ENCODE measurements at places on chromosomes 13 and 19.

DNA sequence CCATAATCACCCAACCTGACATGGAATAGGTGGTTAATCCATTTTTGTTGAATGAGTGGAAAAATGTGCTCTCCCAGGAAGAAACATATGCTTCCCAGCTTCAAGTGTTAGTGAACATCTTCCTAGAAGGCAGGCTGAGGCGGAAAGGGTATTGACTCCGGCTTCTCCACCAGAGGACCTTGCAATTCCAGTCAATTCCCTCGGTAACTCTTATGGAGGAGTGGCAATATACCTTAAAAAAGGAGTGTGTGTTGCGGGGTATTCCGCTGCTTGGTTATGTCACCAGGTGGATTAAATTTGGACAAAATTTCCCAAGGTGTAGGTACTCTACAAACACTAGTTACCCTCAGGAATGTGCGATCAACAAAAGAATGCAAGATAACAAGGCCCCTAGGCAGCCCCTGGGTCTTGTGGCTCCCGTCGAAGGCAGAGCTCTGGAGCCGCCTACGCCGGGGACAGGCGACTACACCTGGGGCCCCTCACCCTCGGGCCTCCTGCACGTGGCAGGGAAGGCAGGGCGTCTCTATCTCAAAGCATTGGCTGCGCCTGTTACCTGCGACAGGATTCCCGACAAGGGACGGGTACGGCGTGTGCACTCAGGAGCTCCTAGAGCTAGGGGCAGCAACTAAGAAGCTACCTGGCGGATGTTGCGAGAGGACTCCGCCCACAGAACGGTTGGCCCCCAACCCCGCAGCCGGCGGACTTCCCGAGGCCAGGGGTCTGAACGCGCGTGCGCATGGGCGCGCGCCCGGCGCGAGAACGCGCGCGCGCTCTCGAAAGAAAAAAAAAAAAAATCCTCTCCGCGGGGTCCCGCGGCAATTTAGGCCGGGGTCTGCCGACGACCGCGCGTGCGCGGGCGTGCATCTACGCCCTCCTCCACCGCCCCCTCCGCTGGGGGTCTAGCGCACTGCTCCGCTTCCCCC, at the start of gene WDR87:
WDR87 (minus strand) TSS at position 649 of the 923 bp plus-strand sequence. CDS start 8,355 bp downstream, outside the sequence.
- peak; percentile 62 for DNase-seq

DNA sequence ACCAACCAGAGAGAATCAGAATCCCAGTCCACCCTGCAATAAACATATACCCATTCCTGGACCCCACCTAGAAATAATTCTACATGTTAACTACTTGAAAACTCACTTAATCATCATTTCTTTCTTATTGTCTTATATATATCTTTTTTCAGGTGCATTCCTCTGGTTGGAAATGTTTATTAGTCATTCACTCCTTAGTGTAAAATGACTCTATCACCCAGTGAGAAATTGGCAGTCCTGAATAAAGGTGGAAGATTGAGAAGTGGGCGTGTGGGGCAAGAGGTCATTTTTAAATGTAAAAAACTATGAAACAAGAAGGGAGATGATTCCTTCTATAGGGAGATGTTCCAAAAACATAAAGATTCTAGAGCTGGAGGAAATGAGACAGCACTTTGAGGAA, 101.2 kb upstream of the MBNL2 start:
- no peak for DNase-seq

GRCh38 chr13:40434516-40435397, 231.7 kb downstream of the FOXO1 start:
- no peak for DNase-seq

GRCh38 chr13:78608688-78609463, 5.5 kb upstream of the POU4F1 start:
- no peak for DNase-seq

GRCh38 chr19:38547421-38547820, 70.3 kb downstream of the MAP4K1 start:
- DNase-seq = no peak

GRCh38 chr13:29884671-29885430, 34.4 kb upstream of the UBL3 start:
- no peak for DNase-seq

DNA sequence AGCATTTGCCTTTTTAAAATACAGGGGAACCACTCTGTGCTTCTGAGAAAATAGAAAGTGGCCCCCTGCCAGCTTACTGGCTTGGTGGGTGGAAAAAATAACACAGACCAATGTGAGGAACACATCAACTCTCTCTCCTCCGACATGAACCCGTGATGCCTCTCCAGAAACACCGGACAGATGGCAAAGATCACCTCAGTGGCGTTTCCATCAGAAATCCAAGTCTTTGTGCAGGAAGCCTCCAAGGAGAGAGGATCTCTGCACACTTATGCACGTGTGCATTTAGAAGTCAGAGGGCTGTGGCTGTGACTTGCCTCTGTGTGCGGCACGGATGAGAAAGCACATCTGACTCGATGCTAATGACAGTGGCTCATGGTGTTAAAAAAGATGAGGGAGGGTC, 112.3 kb upstream of the KLF12 start:
- no peak for DNase-seq

GRCh38 chr13:45781553-45782326, 69.8 kb downstream of the SIAH3 start:
- no peak for DNase-seq

DNA sequence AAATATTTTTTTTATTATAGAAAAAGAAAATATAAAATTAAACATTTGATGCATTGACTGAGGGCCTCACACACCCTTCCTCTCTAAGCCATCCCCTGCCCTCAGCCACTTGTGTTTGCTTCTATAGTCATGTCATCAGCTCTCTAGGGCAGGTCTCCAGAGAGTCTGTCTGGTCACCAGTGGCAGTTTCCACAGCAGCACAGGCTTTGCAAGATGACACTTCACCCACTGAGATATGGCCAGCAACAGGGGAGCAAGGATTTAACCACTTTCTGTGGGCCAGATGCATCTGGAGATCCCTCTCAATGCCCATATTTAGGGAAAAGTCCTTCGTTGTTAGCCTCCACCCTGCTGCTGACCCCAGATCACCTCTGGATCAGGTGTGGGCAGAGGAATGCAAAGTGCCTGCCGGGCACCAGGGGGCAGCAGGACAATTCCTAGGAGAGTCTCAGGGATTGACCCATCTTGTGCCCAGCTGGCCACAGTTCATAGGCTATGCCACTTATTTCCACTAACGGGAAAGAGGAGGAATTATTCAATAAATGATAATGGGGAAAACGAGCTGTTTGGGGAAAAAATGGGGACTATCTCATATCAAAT, 4.8 kb downstream of the ABCC4 start:
- DNase-seq = peak; percentile 30

GRCh38 chr19:19304186-19304965, 15.9 kb downstream of the SUGP1 start:
- no peak for DNase-seq

- DNase-seq = no peak
Observed at GRCh38 chr19:39915848-39916215, 18.6 kb downstream of the FCGBP start.

GRCh38 chr19:49335784-49336481, 727 bp downstream of the CD37 start:
- peak; percentile 47 for DNase-seq

- DNase-seq = no peak
Observed at GRCh38 chr19:10416083-10416379, 4.3 kb upstream of the PDE4A start.

DNA sequence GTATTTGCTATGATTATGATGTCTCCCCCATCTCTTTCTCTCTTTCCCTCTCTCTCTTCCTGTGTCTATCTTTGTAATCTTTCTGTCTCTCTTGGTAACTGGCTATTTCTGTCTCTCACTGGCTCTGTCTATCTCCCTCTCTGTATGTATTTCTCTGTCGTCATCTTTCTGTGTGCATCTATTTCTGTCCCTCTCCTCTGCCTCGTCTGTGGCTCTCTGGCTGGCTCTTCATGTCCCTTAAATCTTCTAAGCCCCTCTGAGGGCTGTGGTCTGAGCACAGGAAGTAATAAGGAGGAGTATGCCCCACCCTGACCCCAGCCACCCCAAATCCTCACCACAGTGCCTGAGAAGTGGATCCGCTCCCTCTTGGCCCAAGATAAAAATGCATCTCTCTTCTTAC, 104.4 kb downstream of the DNAJC15 start:
- DNase-seq = no peak

GRCh38 chr19:46571495-46571894, 29.6 kb upstream of the CALM3 start:
- DNase-seq = peak; percentile 17

DNA sequence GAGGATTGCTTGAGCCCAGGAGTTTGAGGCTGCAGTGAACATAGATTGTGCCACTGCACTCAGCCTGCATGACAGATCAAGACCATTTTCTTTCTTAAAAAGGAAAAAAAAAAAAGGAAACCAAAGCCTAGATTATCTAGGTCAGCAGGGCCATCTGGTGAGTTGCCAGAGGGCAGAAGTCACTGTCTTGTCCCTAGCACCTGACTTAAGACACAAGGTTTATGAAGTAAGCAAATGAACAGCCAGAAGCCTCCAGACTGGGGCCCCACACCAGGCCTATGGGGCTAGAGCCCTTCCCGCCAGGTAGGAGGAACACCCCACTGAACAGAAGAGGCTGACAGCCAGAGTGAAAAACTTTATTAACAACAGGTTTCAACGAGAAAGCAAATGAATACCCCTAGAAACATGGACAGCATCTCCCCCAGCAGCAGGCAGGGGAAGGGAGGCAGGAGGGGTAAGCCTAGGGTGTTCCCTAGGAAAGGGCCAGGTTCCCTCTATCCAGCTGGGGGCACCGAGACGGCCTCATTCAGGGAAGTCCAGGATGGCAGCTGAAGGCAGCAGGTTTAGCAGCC, 1.2 kb downstream of the WDR83 start:
- no peak for DNase-seq

DNA sequence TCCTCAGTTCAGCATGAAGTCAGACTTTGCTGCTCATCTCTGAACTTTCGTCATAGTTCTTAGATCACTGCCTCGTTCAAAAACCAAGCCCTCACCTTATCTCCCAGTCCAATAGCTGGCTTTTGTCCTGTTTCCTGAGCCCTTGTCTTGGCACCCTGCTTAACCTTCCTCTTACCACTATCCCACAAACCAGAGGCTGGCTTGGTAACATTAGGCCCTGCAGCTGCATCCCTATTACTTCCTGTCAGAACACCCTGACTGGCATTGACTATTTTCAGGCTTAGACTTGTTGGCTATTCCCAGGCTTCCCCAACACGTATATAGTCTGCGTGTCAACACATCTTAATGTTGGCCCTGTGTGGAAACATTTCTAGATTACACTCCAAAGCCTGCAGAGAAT, 172.4 kb downstream of the VWA8 start:
- no peak for DNase-seq

- no peak for DNase-seq
Observed at GRCh38 chr19:55649268-55650125, 1.5 kb downstream of the CCDC106 start.

- no peak for DNase-seq
Observed at GRCh38 chr13:44312834-44313551, 60.6 kb upstream of the SERP2 start.

All from CD4-positive, alpha-beta T cell treated with Interleukin-10 for 1 hour (primary cell).